ENCODE measurements at places on chromosomes 7 and 10. TPM values are rescaled to one million over a fixed set of nuclear protein-coding genes. Genes with fewer than 3 reads are reported as not detected.

CYP2E1 gene
- 1.9 TPM for total RNA-seq

BUD23 gene
- 76.7 TPM for total RNA-seq

C7orf57 gene
- total RNA-seq = 14.5 TPM

GRCh38 chr10:33235251-33235884 is 99.1 kb downstream of the NRP1 start:
- H3K4me3 ChIP-seq = no peak overlapping the region
- peaks cover 4% of the 10 kb centered on the region for H3K36me3 ChIP-seq
- peaks cover 29% of the 10 kb centered on the region for H3K4me1 ChIP-seq
- H3K27me3 ChIP-seq = no peaks in the 10 kb centered on the region
- H3K27ac ChIP-seq = no peak overlapping the region
- DNase-seq = peak; percentile 59

GRCh38 chr7:12805957-12806356 is 118.5 kb downstream of the ARL4A start:
- no peaks in the 10 kb centered on the region for H3K36me3 ChIP-seq
- H3K27me3 ChIP-seq = no peaks in the 10 kb centered on the region
- peak; percentile 19 for DNase-seq
- H3K4me3 ChIP-seq = no peak overlapping the region
- no peaks in the 10 kb centered on the region for H3K4me1 ChIP-seq

DNA sequence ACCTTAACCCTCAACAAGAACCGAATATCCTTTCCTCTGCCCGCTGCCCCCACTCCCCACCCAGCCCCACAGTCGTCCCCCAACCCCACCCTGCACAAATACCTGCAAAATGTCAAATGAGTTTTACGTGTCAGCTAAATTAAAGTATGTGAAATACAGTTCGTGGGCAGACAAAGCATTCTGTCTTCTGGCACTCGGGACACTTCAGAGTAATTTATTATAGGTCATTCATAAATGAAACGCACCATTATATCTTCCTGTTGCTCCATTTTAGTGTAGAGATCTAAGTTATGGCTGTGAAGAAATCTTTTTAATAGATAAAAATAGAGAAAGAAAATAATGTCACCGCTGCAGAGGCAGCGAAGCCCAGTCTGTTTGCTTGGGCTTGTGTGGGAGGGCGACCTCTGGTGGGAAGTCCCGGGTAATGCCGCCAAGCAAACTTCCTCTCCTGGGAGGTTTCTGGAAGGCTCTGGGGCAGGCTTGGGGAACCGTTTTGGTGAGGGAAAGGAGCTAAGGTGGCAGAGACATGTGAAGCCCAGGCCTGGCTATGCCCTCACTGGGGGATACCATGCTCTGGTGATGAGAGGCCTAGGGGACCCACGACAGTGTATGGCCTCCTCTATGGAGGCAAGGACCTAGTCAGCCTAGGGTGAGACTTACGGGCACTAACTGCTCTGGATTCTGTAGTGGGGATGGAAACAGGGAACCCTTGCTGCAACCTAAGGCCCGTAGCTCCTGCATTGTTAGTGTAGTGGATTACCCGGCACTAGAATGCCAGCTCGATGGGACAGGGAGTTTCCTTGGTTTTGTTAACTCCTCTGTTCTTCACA is 604.9 kb downstream of the LRMDA start:
- peak; percentile 84 for DNase-seq
- H3K36me3 ChIP-seq = peaks cover 4% of the 10 kb centered on the region
- no peak overlapping the region for H3K4me3 ChIP-seq
- H3K27me3 ChIP-seq = no peaks in the 10 kb centered on the region
- peaks cover 30% of the 10 kb centered on the region for H3K4me1 ChIP-seq

DNA sequence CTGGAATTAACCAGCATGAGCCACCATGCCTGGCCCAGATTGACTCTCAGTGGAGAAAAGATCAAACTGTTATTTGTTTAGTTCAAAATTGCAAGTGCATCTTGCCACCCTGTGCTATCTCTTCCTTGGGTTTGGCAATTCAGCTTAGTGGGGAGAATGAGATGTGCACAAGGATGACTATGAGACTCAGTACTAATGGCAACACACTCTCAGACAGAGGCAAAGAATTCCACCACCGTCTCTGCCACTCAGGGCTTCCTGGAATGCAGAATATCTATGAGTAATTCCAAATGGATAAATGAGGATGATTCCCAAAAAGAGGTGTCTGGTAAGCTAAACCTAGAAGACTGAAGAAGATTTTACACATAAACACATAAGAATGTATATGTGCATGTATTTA is 525.8 kb downstream of the NRG3 start:
- no peak overlapping the region for H3K27ac ChIP-seq
- no peak for DNase-seq
- H3K4me1 ChIP-seq = no peaks in the 10 kb centered on the region

DNA sequence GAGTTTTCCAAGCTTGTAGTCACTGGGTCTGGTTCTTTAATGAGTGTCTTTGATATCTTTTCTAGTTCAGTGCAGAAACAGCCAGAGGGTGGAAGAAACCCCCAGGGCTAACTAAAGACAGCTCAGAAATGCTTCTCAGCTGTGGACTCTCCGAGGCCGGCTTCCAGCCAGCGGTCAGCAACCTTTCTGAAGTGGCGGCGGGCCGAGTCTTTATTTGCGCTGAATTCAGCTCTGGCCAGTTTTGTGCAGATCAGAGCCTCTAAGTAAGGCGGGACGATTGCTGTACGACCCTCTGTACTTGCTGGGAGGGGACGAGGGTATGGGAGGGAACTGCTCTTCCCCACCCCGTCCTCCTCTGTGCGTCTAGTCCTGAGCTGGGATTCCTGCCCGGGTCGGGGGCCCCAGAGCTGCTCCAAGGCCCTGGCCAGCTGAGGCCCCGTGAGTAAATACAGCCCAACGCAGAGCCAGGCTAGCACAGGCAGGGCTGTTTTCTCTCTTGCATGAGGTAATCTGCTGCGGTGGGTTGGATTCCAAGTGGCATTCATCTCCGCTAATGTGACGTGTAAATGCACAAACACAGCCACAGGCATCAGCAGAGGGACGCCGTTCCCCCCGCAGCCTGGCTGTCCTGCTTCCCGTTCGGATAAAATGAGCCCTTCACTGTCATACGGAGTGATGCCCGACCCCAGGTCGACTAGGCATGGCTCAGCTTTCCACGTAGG is 159.8 kb downstream of the PIP4K2A start:
- DNase-seq = peak; percentile 96
- no peak overlapping the region for H3K27ac ChIP-seq
- H3K27me3 ChIP-seq = no peaks in the 10 kb centered on the region
- H3K4me1 ChIP-seq = peaks cover 57% of the 10 kb centered on the region
- no peak overlapping the region for H3K4me3 ChIP-seq

HBP1 gene
- total RNA-seq = 45.6 TPM

DNA sequence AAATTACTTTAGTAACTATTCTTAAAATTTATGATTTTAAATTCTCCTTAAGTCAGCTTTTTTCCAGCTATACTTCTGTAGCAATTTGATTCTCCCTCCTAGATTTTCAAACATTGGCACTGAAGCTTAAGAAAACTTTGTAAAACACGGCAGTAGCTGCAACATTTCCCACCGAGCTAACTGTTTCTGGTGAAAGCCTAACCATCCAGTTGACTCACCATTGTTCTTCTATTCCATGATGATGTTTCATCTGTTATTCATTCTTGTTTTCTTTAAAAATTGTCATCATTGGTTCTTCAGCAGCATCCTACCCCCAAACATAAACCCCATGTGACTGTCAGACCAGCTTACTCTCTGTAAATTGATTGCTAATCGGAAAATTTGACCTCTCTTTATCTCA is 312.3 kb downstream of the DGKB start:
- H3K4me3 ChIP-seq = no peak overlapping the region
- no peaks in the 10 kb centered on the region for H3K4me1 ChIP-seq
- H3K27ac ChIP-seq = no peak overlapping the region
- H3K36me3 ChIP-seq = no peaks in the 10 kb centered on the region
- DNase-seq = no peak

Data from lung (tissue), 17 donors.